ENCODE measurements at places on chromosomes 2 and 18. TPM values are rescaled to one million over a fixed set of nuclear protein-coding genes. Genes with fewer than 3 reads are reported as not detected.

Gene OTOS
- total RNA-seq, result 0.55 TPM

Gene LOXHD1
- total RNA-seq, result 0.20 TPM

Gene PTPN2
- total RNA-seq, result 40.9 TPM

Gene AGXT
- total RNA-seq, result 0.17 TPM

Gene EML6
- 20.0 TPM for total RNA-seq

Gene VRK2
- 11.0 TPM for total RNA-seq

Gene C2orf92
- total RNA-seq, result 13.7 TPM

Gene CD207
- total RNA-seq, result not detected

Gene CPLX4
- 0.22 TPM for total RNA-seq

Gene RFTN2
- 81.9 TPM for total RNA-seq

Gene CD28
- total RNA-seq, result 3.7 TPM

Gene SFT2D3
- 9.8 TPM for total RNA-seq

Gene GAREM2
- total RNA-seq, result 11.0 TPM

Gene DSC1
- 0.28 TPM for total RNA-seq

Gene PDE1A
- 37.0 TPM for total RNA-seq

Gene LRATD1
- 15.8 TPM for total RNA-seq

Gene HS6ST1
- 37.0 TPM for total RNA-seq

Gene MROH2A
- total RNA-seq, result under 0.01 TPM

Gene RUFY4
- total RNA-seq, result 0.10 TPM

Gene STARD6
- 0.22 TPM for total RNA-seq

Gene GRB14
- total RNA-seq, result 11.3 TPM

Gene PRKAG3
- 0.06 TPM for total RNA-seq

Gene FSHR
- total RNA-seq, result not detected

Gene EHD3
- total RNA-seq, result 13.3 TPM

Gene HNMT
- total RNA-seq, result 158 TPM

Gene WBP1
- total RNA-seq, result 86.5 TPM

Gene PLGLB2
- 4.6 TPM for total RNA-seq

Gene NDUFAF7
- 22.4 TPM for total RNA-seq
